Activated CD4-positive, CD25-positive, alpha-beta regulatory T cell treated with anti-CD3 and anti-CD28 coated beads, Interleukin-2, amount 50 U/mL, for 24 hours (primary cell): ENCODE measurements at places on chromosomes 16 and 17.

GRCh38 chr16:58499615-58500351 lies at the start of gene NDRG4:
TSS of gene NDRG4 (plus strand) at chr16:58500143. CDS start at chr16:58500249, 106 bp downstream.
- peak; percentile 24 for ATAC-seq

GRCh38 chr16:77468831-77469230 lies 34.0 kb upstream of the ADAMTS18 start:
- ATAC-seq, result no peak

DNA sequence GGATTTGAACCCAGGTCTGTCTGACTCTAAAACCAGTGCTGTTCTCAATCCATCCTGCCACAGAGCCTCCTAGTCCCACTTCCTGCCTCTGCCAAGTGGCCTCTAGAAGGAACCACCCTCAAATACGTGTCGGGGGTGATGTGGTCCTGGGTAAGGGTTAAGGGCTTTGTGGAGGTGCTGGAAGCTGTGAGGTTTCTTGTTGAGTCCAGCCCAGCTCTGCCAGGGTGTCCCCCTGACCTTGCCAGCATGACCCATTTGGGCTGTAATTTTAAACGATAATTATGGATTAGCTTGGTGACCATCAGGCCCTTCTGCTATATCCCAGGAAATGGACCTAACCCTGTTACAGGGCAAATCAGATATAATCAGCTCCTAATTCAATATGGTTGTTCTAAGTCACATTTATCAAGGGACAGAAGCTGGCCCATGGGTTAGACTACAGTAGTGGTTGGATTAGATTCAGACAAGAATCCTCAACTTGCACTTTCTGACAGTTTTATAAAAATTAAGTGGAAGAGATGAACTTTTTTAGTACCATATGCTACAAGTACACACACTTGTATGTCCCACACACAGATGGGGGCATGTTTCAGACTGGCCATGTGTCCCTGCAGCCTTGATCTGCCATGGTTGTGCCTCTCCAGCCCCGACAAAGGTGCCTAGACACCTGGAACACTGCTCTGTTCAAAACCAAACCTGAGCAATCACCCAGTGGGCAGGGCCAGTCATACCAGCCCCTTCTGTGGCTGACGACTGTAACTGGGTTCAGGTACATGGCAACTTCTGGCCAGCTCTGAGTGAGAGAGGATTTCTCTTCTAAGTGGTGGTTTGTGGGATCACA lies 48.0 kb downstream of the SMPD3 start:
- peak; percentile 73 for ATAC-seq

GRCh38 chr16:62462971-62463370 lies 426.7 kb upstream of the CDH8 start:
- no peak for ATAC-seq

DNA sequence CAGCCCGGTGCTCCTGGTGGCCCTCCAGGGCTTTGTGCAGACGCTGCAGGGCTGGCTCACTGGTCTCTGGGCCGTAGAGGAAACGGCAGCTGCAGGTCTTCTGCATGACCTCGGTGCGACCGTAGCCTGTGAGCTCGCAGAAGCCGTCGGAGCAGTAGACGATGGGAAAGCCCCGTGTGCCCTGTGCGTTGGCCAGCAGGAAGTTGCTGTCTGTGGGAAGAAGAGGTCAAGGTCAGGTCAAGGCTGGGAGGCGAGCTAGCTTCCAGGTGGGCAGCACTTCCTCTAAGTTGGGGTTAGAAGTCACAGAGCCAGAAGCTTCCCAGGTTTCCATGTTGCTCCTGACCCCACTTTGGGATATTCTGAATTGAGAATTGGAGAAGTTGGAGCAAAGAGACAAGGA lies 2.1 kb downstream of the KCNH4 start:
- no peak for ATAC-seq

- ATAC-seq, result no peak
Measured at GRCh38 chr16:80231121-80231520, 309.7 kb upstream of the DYNLRB2 start.

DNA sequence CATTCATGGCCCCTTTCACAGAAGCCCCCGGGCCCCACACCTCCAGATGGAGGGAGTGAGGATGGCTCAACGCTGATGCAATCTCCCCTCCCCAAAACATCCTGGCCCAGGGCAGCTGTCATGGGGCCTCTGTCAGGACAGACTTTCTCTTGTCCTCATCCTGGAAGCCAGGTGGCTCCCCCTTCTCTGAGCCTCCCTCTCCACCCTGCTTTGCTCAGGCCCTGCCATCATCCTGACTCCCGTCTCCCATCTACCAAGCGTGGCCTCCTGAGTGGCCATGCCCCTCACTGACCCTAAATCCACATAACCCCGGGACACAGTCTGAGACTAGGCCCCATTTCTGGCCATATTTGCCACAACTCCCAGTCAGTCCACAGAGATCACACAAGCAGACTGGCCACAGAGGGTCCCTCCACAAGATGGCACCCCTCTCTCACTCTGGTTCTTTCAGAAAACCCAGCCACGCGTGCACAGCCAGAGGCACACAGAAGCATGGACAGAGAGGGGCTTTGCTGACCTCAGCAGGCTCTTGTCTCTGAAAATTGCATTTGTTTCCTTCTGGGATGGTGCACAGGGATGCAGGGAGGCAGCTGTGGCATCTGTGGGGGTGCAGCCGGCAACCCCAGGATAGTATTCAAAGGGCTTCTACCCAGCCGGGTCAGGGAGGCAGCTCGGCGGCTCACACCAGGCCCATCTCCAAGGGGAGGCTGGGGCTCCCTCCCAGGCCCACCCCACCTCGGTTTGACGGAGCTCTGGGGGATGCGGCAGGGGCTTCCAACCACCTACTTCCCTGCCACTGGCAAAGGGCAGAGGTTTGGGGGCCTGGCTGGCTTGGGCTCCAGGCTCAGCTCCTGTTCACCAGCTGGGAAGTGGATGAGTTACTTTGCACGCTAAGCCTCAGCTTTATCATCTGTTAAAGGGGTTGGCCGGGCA lies 16.9 kb downstream of the DOC2B start:
- ATAC-seq, result no peak

DNA sequence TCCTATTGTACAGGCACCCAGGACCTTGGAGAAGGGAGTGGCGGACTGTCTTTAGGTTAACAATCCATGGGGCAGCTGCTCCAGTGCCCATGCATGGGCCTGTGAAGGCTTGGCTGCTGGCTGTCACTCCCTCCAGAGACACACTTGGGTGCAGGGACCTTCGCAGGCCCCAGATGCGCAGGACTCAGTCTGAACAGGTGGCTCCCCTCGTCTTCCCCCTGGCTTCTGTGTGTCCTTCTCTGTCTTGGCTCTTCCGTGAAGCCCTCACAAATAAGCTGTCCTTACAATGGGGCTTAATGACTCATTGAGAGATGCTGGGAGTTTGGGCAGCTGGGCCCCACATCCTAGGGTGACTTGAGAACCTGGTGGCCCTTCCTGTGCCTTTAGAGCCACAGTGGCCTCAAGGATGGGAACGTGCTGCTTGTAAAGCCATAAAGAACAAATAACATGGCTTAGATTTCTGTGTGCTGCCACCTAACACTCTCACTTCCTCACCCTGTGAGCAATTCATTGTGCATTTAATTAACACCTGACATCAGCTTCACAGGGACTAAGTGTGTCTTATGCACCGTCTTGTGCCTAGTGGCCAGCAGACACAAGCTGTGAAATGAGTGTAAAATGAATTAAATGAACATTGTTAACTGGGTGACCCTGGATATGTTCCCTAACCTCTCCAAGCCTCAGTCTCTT lies 340.7 kb downstream of the SNX29 start:
- ATAC-seq, result no peak

DNA sequence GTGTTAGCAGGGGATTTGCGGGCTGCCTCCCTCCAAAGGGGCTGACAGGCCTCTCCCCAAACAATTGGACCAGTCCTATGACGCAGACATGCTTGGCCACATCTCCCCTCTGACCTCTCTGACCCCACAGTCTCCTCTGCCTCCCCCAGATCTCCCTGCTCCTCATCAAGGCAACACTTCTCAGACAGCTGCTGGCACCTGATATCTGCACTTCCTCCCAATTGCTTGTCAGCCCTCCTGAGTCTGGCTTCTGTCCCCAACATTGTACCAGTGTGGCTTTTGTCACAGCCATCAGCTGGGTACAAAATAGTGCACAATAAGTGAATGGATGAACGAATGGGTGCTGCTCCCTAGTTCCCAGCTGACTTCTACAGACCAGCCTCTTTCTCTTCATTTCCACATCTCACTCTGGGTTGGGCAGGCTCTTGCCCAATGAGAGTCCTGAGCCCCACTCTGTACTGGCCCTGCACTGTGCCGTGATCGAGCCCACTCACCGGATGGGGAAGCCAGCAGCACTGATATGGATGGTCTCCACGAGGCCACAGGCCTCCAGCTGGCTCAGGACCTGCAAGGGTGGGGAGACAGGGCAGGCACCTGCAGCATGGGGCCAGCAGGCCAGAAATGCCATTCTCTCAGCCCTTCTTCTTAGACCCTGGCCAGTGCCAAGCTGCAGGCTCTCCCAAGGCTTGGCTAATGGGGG lies 17.1 kb downstream of the ZNHIT3 start:
- ATAC-seq, result no peak

- ATAC-seq, result no peak
Measured at GRCh38 chr17:46964315-46965265, 14.5 kb downstream of the RPRML start.

GRCh38 chr17:7570351-7570750 lies 8.6 kb downstream of the SENP3 start:
- ATAC-seq, result no peak

- ATAC-seq, result no peak
Measured at GRCh38 chr16:86578611-86579267, 390 bp downstream of the FOXL1 start.

- ATAC-seq, result no peak
Measured at GRCh38 chr17:82786427-82786826, 34.6 kb downstream of the TBCD start.

DNA sequence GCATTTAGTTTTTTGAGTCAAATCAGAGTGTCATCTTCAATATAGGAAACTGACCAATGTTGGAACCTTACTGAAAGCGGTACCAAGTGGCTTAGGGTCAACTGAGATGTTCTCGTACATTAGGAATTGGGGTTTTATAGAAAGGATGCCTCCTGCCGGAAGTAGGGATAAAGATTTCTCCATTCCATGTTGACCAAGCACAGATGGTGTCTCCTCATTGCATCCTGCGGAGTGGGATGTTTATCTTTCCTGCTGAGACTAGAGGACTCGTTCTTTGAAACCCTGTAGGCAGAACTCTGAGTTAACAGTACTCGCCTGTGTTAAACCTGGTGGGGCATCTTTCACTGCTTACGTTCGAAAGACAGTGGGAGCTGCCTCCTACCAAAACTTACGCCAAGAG lies 1.4 kb downstream of the SHISA6 start:
- no peak for ATAC-seq

DNA sequence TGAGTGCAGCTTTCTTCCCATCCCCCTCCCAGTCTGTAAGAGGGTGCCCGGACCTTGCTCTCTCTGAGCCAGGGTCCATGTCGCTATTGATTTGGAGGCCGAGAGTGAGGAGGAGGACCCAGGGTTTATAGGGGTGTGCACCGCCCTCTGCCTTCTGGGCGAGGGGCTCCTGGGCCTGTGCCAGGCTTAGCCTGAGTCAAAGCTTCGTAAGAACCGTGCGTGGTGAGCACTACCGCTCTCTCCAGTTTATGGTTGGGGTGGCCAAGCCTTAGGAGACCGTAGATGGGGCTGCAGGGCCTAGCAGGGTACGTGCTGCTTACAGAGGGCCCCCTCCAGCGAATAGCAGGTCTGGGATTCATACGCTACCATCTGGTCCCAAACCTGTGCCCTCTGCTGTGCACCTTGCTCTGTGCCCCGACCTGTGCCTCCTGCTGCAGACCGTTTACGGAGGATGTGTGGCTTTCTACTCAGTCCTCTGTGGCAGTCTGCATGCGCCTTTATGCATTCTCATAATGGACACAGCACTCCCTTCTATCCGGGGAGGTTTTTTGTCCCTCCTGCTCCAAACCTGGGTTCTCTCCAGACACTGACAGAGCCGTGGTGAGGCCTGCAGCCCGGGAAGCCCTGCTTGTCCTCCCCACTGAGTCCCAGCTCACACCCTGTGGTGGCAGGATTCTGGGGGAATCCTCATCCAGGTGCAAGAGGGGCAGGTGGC lies 54.7 kb downstream of the PGS1 start:
- ATAC-seq, result peak; percentile 8

GRCh38 chr16:17497648-17498047 lies 26.9 kb upstream of the XYLT1 start:
- ATAC-seq, result no peak

GRCh38 chr17:44209786-44210341 lies 9.6 kb downstream of the UBTF start:
- ATAC-seq, result peak; percentile 83

DNA sequence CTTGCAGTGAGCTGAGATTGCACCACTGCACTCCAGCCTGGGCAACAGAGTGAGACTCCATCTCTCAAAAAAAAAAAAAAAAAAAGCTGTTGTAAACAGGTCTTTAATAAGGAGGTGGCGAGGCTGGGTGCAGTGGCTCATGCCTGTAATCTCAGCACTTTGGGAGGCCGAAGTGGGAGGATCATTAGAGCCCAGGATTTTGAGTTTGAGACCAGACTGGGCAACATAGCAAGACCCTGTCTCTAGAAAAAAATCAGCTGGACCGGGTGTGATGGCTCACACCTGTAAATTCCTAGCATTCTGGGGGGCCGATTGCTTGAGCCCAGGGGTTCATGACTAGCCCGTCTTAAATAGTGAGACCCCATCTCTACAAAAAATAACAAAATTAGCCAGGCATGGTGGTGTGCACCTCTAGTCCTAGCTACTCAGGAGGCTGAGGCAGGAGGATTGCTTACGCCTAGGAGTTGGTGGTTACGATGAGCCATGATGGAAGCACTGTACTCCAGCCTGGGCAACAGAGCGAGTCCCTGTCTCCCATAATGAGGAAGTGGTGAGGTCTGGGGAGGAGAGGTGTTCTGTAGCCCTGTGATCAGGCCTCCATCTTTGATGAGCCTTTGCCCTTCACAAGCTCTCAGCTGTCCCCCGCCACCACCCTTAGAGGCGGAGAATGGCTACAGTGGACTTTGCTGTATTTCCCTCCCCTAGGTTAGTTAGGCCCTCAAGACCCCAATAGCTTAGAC lies 36.2 kb downstream of the ZNF778 start:
- no peak for ATAC-seq

- no peak for ATAC-seq
Measured at GRCh38 chr17:7833011-7833794, 814 bp upstream of the KDM6B start.

DNA sequence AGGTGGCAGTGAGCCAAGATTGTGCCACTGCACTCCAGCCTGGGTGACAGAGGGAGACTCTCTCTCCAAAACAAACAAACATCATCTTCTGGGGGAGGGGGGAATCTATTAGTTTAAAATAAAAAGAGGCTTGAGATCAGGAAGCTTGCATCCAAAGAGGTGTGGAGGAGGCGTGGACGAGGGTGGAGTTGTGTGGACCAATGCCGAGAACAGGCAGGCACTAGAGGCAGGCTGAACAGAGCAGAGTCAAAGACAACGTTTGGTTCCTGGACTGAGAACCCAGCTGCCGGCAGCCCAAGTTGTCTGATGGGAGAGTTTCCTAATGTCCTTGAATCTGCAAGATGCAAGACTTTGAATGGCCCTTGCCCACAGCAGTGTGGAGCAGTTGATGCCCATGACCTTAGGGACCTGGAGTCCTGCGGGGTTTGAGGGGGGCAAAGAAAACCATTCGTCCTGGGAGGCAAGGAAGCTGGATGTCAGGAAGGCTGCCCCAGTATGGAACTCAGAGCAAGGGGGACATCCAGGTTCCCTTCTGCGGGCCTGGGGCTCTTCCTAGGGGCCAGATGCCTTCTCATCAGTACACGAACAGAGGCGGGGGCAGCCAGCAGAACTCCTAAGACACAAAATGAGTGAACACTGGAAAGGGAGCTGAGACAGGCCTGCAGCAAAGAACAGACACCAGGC lies 9.2 kb downstream of the TBC1D16 start:
- no peak for ATAC-seq
